ENCODE measurements at places on chromosomes 7 and 10.

GRCh38 chr7:33807779-33808482 is 97.4 kb upstream of the BMPER start:
- DNase-seq = no peak

- DNase-seq = no peak
Observed at GRCh38 chr10:97754726-97755125, 17.1 kb downstream of the SFRP5 start.

- no peak for DNase-seq
Observed at GRCh38 chr10:79493806-79494205, 18.5 kb upstream of the EIF5AL1 start.

GRCh38 chr10:33800986-33801385 is 466.5 kb upstream of the NRP1 start:
- DNase-seq = no peak

DNA sequence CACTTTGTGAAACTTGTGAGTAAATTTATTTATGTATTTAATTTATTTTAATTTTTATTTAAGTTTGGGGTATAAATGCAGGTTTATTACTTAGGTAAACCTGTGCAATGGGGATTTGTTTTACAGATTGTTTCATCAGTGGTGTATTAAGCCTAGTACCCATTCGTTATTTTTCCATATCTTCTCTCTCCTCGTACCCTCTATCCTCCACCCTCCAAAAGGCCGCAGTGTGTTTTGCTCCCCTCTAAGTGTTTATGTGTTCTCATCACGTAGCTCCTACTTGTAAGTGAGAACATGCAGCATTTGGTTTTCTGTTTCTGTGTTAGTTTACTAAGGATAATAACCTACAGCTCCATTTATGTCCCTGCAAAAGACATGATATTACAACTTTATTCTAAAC is 145.4 kb upstream of the SMIM30 start:
- DNase-seq = no peak

- peak; percentile 86 for DNase-seq
Observed at GRCh38 chr10:124649214-124649613, 95.0 kb downstream of the FAM53B start.

GRCh38 chr10:14179251-14179650 is 151.5 kb downstream of the FRMD4A start:
- DNase-seq = no peak

DNA sequence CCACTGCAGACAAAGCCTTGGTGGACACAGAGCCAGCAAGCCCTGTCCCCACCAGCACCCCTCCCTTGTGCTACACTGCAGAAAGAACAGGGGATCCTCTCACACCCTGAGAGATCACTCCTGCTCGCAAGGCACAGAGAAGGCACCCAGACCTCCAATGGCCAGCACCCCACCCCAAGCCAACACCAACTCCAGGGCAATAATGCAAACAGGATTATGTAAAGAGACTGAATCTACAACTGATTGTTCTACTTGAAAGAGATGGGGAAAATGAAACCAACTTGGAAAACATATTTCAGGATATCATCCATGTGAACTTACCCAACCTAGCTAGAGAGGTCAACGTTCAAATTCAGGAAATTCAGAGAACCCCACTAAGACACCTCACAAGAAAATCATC is 26.5 kb upstream of the STARD3NL start:
- no peak for DNase-seq

GRCh38 chr10:1465418-1465911 is 271.9 kb downstream of the ADARB2 start:
- no peak for DNase-seq

DNA sequence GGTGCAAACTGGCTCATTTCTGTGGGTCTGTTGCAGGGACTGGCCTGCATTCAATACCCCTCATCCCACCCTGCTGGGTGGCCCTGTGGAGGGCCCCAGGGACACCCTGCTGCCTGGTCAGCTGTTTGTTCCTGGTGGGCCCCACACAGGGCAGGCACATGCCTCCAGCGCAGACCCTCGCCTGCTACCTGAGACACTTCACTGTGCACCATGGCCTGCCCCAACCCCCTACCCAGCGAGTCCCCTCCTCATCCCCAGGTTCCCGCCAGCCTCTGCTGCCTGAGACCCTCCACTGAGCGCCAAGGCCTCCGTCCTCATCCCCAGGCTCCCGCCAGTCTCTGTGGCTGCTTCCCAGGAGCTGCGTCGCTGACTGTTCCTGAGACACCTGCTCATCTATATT is 16.8 kb downstream of the GPR146 start:
- DNase-seq = no peak

DNA sequence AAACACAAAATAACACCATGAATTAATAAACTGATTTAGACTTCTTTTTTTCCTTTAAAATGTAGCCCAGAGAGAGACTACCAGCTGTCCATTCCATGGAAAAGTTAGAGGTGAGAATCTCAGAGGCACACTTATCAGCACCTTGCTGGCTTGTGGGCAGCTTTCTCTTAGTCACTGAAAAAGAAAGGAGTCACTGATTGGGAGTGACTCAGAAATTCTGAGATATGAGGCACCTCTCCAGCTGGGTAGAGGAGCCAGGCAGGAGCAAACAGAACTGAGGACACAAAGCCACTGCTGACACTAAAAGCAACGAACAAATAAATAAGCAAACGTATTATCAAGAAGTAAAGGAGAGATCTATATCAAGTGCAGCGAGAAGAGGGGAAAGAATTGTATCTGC is 310.6 kb downstream of the PARD3 start:
- DNase-seq = no peak

- DNase-seq = no peak
Observed at GRCh38 chr10:70267161-70267933, 16.5 kb downstream of the NPFFR1 start.

GRCh38 chr7:149875396-149875795 is 1.6 kb downstream of the ATP6V0E2 start:
- no peak for DNase-seq

GRCh38 chr10:81570878-81571794 is 303.9 kb upstream of the NRG3 start:
- no peak for DNase-seq

DNA sequence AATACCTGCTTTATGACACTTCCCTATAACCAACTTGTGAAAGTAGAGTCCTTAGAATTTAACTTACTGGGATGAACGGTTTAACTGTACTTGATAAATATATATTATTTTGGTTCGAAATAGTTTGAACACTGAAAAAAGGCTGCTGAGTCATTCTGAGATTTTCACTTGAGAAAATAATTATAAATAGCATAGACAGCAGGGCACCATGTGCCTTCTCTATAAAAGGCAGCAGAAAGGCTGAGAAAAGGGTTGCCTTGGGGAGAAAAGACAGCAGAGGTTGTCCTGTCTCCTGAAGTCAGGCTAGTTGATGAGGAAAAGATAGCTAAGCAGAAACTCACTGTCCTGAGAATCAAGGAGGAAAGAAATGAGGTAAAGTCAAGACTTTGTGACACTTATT is 92.4 kb downstream of the CTTNBP2 start:
- no peak for DNase-seq

DNA sequence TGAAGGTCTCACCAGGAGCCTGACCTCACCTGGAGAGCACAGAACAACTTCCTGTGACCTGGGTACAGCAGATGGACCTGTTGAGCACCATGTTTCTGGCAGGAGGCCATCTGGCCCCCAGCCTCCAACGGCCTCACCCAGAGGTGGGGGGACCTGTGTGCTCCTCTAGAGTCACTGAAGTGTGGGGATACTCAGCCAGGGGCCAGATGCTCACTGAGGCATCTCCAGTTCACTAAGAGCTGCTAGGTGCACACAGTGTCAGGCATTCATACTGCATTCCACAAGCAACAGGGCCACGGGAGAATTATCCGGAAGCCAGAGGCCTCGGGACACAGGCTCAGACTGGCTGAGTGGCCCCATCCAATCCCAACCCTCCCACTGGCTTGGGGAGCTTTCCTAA is 161.4 kb downstream of the TCERG1L start:
- no peak for DNase-seq

DNA sequence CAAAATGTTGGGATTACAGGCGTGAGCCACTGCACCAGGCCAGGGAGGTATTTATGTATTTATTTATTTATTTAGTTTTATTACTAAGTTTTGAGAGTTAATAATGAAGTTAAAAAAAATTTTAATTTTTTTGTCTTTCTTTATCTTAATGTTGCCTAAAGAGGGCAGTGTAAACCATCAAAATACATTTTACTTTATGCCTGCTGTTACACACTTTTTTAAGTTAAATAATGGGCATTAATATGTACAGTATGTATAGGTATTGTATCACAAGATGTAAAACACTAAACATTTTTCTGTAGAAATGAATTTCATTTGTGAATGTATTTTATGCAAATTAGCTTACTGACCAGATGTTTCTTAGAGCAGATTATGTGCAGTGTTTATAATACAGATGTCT is 129.4 kb downstream of the AASS start:
- DNase-seq = no peak

GRCh38 chr10:29370097-29371092 is 81.5 kb downstream of the LYZL1 start:
- no peak for DNase-seq

DNA sequence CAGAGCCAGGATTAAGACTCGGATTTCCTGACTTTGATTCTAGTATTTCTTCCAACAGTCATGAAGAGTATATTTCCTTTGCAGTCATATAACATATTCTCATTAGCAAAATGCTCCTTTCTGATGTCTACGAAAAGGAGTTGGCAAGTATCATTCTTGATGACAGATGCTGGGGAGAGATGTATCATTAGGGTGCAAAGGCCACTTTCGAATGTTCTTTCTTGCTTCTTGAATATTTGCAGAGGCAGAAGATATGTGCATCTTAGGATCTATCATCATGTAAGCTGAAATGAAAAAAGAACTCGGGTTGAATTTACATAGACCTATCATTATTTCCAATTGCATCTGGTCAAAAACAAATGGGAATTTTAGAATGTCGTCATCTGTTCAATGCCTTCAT is 294.4 kb downstream of the BAMBI start:
- no peak for DNase-seq

GRCh38 chr7:50721661-50722259 is 60.9 kb downstream of the GRB10 start:
- no peak for DNase-seq

GRCh38 chr7:74587435-74588126 is 69.9 kb upstream of the GTF2I start:
- peak; percentile 53 for DNase-seq

DNA sequence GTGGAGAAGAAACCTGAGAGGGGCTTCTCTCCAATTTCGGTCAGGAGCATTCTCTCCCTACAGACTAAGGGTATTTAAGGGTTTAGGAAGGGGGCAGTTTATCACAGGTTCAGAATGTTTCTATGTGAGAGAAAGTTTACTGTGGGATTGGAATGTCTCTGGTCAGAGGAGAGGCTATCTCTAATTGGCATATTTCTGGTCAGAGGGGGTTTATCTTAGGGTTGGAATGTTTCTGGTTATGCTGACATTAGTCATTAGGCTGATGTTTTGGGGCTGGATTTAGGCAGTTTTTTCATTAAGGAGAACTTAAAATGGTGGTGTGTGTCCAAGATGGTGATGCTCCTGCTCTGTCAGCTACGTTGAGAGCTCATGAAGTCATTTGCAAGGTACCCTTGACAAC is 758.0 kb downstream of the TYW1 start:
- no peak for DNase-seq

DNA sequence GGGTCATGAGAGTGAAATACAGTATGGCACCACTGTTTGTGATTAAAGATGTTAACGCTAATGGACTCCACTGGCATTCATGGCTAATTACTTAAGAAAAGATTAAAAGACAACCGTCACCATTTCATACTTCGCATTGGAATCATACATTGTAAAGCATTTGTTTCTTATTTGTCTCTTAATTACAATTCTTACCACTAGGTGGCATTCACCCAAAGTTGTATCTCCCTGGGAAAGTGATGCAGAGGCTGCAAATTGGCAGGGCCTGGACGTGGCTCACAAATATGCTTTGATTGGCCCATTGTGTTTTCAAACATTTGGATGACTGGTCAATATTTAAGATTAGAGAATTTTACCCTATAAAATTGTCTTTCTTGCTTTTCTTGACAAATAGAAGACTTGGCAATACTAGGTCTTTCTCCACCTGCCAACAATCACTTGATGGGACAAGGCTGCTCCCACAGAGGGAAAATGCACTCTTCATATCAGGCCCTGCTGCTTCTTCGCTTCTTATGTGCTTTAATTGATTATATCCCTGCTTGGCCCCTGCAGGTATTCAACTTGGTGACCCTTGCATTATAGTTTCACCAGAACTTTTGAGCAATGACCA is 72.1 kb upstream of the STARD3NL start:
- peak; percentile 52 for DNase-seq

DNA sequence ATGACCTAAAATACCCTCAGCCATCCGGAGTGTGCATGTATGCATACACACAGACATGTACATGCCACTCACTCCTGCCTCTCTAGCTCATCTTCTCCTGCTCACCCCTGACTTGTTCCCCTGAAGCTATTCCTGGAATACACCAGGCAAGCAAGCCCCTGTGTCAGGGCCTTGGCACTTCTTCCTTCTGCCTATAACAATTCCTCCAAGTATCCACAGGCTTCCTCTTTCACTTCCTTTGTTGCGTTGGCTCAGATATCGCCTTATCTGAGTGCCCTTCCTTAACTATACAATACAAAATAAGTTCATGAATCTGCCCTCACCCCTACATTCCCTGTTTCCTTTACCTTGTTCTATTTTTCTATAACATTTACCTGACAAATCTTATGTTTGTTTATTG is 88.8 kb downstream of the NOD1 start:
- no peak for DNase-seq

GRCh38 chr10:9848981-9849380 is 1168.7 kb upstream of the CELF2 start:
- DNase-seq = no peak
